ENCODE measurements at places on chromosomes 4 and X.

- DNase-seq, result no peak
Observed at GRCh38 chrX:122094611-122095010, 1047.2 kb downstream of the GLUD2 start.

DNA sequence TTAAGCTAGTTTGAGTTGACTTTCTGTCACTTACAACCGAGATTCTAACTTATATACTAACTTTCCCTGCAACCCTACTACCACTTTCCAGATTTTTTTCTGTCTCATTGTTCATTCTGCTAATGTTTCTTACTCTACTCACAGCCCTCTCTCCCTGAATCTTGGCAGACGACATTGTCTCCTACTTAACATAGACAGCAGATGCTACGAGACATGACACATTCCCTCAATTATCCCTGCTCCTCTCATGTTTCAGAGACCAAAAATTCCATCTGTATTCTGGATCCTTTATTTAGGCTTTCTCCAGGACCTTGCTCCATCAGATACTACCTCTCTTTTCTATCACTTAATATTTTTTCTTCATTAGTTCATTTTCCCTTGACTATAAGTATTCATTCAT is 379.1 kb upstream of the TEX13C start:
- no peak for DNase-seq

DNA sequence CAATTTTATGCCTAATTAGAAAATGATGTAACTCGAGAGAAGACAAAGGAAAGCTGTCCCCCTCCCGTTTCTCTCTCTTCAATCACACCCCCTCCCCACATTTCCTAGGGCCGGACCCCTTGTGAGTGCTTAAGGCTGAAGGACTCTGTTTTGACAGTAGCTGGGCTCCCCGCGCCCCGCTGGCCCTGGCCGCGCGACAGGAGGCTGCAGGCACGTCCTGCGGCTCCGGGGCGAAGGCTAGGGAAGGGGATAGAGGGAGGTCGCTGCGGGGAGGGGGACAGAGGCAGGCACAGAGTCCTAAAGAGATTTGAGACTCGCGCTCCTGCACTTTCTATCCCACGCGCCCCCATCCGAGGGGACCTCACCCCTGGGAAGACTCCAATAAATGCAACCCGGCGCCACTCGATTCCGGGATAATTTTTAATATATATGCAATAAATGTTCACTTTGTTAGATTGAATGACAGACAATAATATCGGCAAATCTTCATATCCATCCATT is 56.2 kb upstream of the TMEM33 start:
- no peak for DNase-seq

GRCh38 chr4:25528391-25528790 is 127.3 kb upstream of the SLC34A2 start:
- DNase-seq, result no peak

GRCh38 chr4:164383358-164384220 is 370.3 kb upstream of the SMIM31 start:
- no peak for DNase-seq

- DNase-seq, result no peak
Observed at GRCh38 chrX:40298572-40299479, 201.1 kb upstream of the BCOR start.

- no peak for DNase-seq
Observed at GRCh38 chr4:177105536-177105935, 204.1 kb upstream of the NEIL3 start.

DNA sequence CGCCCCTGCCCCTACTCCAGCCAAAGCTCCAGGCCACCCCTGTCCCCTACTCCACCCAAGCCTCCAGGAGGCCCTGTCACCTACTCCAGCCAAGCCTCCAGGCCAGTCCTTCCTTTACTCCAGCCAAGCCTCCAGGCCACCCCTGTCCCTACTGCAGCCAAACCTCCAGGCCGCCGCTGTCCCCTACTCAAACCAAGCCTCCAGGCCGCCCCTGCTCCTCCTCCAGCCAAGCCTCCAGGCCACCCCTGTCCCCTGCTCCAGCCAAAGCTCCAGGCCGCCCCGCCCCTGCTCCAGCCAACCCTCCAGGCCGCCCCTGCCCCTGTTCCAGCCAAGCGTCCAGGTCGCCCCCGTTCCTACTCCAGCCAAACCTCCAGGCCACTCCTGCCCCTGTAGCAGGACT is 5.1 kb upstream of the ASMT start:
- DNase-seq, result no peak

DNA sequence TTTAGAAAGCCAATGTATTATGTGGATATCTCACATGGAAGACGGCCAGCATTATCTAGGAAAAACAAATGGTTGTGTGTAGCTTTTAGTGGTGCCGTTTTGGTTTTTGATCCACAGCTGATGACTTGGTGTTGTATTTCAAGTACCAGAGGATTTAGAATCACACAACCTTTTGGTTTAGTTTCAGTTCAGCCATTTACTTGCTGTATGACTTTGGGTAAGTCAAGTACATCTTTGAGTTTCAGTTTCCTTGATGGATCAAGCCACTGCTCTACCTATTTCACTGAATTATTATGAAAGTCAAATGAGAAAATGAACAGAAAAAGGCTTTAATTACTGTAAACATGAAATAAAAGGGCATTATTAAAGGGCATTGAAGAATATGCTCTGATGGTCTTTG is 205.6 kb downstream of the ZIC3 start:
- DNase-seq, result no peak

DNA sequence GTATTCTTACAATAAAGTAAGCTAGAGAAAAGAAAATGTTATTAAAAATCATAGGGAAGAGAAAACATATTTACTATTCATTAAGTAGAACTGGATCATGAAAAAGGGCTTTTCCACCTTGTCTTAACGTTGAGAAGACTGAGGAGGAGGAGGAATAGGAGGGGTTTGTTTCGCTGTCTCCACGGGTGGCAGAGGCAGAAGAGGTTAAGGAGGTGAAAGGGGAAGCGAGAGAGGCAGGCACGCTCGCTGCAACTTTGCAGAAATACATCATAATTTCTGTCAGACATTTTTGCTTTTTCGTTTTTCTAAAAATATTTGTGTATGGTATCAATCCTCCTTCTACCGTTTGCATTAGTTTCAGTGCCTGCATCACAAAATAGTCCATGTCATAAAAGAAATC is 2375.1 kb upstream of the AGA start:
- DNase-seq, result no peak

GRCh38 chr4:170122252-170122651 is 32.5 kb upstream of the AADAT start:
- DNase-seq, result no peak

DNA sequence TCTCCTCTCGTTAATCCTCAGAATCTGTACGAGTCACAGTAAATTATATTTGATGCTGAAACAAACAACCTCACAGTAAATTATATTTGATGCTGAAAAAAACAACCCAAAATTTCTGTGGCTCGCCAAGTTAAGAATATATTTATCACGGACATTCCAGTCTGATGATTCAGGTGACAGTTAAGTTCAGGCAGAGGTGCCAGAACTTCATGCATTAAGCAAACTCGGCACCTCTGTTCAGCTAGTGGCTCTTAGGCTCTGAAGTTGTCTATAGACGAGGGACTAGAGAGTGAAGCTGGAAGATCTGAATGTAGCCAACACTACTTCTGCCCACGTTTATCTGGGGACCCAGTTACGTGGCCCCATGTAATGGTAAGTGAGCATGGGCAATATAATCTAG is 132.2 kb upstream of the AGA start:
- no peak for DNase-seq

DNA sequence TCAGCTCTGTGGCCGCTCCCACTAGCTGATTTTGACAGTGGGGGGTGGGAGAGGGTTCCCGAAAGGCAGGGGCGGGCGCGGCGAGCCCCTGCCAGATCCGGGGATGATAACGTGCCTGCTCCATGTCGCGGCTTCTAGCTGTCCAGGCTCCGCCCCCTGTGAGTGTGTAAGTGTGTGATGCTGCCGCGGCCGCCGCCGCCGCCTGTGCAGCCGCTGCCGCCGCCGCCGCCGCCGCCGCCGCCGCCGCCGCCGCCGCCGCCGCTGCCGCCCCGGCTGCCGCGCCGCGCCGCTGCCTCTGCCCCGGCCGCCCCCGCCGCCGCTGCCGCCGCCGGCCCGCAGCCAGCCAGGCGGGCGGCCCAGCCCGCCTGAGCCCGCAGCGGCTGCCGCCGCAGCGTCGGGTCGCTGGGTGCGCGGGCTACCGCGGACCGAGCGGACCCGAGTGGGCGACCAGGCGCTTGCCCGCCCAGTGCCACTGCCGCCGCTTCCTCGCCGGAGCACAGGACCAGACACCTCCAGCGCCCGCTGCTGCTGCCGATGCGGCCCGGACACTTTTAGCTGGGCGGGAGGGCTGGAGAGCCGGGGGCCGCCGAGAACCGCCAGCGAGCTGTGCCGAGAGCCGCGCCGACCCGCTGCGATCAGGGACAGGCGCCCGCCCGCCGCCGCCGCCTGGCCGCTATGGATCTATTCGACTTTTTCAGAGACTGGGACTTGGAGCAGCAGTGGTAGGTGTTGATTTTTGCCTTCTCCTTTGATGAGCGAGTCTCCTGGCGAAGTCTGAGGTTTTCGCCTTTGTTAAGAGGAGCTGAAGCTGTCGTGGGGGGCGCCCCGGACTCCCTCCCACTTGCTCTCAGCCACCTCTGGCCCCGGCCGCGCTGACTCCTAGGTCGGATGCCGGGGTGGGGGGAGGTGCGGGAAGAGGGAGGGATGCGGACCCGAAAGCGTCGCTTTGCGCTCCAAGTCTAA is at the start of gene AFF2:
Gene AFF2, plus strand, starts transcription at position 195 of the 963 bp plus-strand sequence. Its CDS starts 481 bp downstream, at position 676.
- DNase-seq, result no peak

GRCh38 chr4:52407545-52407944 is 251.6 kb downstream of the USP46 start:
- DNase-seq, result peak; percentile 36

GRCh38 chr4:109708990-109709389 is 5.7 kb upstream of the CASP6 start:
- DNase-seq, result no peak

GRCh38 chr4:121597346-121597934 is 99.3 kb downstream of the ANXA5 start:
- DNase-seq, result no peak

DNA sequence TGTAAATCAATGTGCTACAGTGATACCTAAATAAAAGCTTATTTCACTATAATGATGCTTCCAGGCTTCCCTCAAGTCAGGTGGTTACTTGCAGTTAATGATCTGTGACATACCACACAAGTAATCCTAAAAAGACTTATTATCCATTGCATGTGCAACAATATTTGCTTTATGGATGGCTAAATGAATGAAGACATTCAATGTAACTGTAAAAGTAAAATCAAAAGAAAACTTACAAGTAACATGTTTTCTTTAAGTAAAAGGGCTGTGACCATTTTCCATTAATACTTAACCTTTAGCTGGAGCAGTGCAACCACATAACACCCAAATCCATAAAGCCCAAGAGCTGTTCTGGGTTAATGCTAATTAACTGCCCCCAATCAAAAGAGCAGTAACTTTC is 42.6 kb downstream of the RAB28 start:
- DNase-seq, result no peak

Measured in HFF-Myc (cell line).